PC-3 (cell line): ENCODE measurements at places on chromosomes 13 and 19. TPM values are rescaled to one million over a fixed set of nuclear protein-coding genes. Genes with fewer than 3 reads are reported as not detected.

Gene KASH5
- not detected in 2 replicates for total RNA-seq

Gene RXFP2
- not detected in 2 replicates for total RNA-seq

Gene KLK7
- 0.23 and 3.6 TPM in 2 replicates for total RNA-seq

Gene SIGLEC9
- total RNA-seq = not detected in 2 replicates

Gene IRGC
- total RNA-seq = not detected in 2 replicates

GRCh38 chr13:53110614-53111013, 82.0 kb downstream of the OLFM4 start:
- DNase-seq = no peak

DNA sequence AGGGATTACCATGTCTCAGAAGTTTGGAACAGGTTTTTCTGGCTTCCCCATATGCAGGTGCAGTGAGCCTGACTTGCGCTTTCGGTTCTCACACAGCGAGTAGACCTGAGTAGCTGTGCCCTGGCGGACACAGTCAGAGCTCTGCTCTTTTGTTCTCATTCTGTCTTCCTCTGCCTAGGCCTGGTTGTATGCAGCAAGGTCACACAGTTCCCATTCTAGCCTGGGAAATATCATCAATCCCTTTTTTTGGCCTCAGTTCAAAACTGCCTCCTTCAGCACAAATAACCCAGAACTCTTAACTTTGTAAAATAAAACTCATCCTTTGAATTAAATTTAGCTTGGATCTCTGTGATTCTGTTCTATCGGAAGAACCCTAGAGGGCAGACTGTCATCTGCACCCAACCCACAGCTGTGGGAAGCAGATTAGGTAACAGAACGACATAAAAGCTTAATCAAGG, 10.2 kb downstream of the OXGR1 start:
- DNase-seq = peak; percentile 69

- DNase-seq = peak; percentile 22
Observed at GRCh38 chr13:97341135-97341534, 92.8 kb upstream of the RAP2A start.

DNA sequence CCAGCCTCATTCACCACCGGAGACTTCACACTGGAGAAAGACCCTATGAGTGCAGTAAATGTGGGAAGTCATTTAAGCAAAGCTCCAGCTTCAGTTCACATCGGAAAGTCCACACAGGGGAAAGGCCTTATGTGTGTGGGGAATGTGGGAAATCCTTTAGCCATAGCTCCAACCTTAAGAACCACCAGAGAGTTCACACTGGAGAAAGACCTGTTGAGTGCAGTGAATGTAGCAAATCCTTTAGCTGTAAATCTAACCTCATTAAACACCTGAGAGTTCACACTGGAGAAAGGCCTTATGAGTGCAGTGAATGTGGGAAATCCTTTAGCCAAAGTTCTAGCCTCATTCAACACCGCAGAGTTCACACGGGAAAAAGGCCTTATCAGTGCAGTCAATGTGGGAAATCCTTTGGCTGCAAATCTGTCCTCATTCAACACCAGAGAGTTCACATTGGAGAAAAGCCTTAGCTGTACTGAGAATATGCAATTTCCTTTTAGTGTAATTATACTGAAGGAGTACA, 8.8 kb downstream of the ZNF211 start:
- no peak for DNase-seq

- DNase-seq = no peak
Observed at GRCh38 chr13:106286811-106287210, 248.7 kb downstream of the EFNB2 start.
